ENCODE measurements at places on chromosomes 2 and 18.

- no peak for DNase-seq
Observed at GRCh38 chr2:120235681-120236080, 12.5 kb upstream of the TMEM185B start.

- DNase-seq: no peak
Observed at GRCh38 chr2:173149491-173149890, 73.8 kb downstream of the MAP3K20 start.

- DNase-seq: no peak
Observed at GRCh38 chr2:170322140-170322766, 144.3 kb downstream of the MYO3B start.

DNA sequence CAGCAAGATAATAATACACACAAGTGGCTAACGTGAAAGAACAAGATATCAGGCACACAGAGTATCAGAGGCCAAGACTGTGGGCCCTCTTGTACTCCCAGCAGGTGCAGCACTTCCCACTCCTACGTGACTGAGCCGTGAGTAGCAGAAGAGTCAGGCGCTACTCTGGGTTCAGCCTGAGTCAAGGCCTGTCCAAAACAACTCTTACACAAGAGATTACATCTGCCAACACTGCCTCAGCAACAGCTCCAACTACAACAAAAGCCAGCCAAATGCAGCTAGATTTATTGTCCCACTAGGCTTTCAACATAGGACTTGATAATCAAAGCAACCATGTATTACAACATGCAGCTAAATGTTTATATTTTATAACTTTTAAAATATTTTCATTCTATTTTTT is 56.2 kb downstream of the ITSN2 start:
- peak; percentile 48 for DNase-seq

DNA sequence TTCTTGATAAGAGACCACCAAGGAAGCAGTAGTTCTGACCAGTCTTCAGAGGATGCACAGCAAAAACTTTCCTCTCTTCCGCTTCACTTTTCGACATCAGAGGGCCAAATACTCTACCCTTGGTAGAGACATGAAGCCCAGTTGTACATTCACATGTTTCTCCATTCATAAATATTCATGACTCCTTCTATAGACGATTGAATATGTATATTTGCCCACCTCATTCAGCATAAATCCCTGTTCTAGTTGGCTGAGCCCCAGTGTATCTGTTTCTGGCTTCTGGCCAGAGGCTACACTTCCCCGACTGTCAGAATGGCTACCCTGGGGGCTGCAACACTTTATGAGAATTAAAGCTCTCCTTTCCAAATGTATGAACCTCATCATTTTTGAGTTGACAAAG is 258.5 kb downstream of the ASXL3 start:
- no peak for DNase-seq
